ENCODE measurements at places on chromosomes 11 and 22.

- DNase-seq = peak; percentile 70
Measured at GRCh38 chr22:46758867-46759290, 3.6 kb upstream of the TBC1D22A start.

GRCh38 chr22:49574881-49575702 is 252.6 kb downstream of the BRD1 start:
- no peak for DNase-seq

DNA sequence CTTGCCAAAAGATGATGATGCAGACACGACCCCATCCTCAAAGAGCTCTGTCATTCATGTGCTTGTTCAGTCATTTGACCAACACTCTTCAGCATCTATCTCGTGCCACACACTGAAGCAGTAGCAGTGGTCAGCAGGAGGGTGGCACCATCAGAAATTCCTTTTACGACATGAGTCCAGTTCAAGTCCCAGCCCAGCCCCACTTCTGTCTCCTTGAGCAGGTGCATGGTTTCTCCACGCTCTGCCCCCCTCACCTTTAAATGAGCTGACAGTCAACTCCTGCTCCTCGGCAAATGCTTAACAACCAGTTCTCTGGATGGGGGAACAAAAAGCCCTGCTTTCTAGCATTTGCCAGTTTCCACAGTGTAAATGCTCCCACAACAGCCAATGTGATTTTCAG is 60.9 kb downstream of the SYN3 start:
- DNase-seq = no peak

DNA sequence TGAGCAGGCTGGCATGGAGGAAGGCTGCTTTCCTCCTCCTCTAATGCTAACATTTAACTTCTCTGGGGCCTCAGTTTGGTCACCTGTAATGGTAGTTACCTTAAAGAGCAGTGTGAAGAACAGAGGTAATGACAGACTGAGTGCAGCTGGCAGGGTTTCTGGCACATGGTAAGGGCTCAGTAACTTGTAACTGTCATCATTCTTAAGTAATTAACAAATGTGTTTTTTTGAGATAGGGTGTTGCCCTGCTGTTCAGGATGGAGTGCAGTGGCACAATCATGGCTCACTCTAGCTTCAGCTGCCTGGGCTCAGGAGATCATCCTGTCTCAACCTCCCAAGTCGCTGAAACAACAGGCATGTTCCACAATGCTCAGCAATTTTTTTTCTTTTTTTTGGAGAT is 242.0 kb upstream of the SYN3 start:
- DNase-seq = no peak

DNA sequence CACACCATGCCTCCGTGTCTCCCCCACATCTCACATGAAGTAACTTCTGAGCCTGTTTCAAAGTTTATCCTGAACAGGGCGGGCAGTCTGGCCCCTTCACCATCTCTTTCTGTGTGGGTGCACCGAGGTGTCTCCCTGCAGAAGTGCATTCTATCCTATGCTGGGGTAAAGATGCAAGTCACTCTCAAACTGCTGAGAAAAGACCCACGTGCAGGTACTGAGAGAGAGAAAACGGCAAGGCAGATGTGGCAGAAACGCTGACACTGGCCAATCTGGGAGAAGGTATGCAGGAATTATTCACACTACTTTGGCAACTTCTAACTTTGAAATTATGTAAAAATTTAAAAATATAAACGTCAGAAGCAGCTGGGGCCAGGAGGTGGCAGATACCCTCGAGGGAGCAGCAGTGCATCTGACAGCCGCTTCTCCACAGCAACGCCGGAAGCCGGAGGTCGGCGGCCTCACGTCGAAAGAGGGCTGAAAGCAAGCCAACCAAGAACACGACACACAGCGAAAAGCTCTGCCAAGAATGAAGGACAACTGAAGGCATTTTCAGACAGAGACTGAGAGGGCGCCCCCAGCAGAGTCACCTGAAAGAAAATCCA is 34.2 kb upstream of the MOB2 start:
- no peak for DNase-seq

GRCh38 chr22:27401321-27401720 is 400.2 kb downstream of the MN1 start:
- DNase-seq = no peak

DNA sequence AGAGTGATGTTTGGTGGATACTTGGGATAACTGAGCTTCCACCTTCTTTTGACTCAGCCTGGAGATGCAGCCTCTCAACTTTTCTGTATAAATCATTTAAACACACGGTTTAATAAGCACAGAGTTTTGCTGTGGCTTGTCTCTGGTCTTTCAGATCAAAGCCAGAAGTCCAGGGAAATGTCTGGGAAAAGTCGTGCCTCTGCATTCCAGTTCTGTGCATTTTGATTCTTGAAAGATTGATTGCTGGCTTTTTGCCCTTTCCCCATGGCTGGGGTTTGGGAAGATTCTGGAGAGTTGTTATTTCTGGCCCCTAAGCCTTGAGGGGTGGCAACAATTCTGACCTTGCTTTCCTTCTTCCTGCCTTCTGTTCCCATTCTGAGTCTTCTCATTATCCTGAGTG is 154.1 kb downstream of the COMMD9 start:
- no peak for DNase-seq

- DNase-seq = no peak
Measured at GRCh38 chr11:134369656-134370525, 38.1 kb downstream of the GLB1L2 start.

- no peak for DNase-seq
Measured at GRCh38 chr11:11756718-11757117, 85.1 kb upstream of the USP47 start.

DNA sequence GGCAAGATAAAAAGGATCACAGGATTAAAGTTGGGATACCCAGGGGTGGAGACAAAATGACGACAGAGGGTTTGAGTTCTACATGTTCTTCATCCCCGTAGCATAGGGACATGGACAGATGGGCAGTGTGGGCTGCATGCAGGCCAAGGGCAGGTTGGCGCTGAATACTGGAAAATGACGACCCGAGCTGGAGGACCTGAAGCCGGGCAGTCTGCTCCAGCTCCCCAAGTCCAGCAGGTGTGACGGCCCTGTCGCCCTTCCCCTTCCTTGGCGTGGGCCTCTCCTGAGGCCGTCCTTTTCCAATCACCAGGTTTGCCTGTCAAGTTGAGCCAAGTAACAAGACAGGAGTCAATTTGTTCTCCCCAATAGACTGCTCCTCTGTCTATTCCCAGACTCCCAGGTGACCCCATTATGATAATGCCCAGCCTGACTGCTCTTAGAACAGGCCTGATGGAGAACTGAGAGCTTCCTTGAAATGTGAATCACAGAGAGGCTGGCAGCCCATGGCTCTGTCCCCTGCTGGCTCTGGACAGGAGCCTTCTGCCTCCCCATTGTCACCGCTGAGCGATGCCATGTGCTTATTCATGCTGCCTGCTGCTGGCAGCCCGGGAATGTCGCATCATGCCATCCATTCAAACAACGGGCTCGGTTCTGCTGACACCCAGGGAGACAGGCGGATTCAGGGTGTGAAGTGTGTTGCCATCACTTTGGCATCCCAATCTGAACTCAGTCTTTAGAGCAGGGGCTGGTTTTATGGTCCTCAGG is 392.1 kb downstream of the NTM start:
- DNase-seq = no peak

DNA sequence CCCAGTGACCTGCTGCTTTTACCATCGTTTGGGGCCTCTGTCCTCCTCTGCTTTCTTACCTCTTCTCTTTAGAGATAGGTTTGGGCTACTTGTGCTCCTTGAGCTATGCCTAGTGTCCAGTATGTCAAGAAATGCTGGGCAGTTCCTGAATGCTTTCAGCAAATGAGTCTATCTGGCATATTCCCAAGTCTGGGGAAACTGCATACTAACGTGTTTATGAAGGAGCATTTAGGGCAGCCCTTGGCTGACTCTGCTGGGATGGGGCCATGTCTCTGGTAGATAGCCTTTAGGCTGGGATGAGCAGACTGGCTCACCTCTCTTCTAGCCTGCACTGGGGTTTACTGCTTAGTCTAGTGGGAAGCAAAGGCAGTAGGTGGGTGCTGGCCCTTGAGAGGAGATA is 43.7 kb upstream of the SUSD2 start:
- DNase-seq = peak; percentile 16

DNA sequence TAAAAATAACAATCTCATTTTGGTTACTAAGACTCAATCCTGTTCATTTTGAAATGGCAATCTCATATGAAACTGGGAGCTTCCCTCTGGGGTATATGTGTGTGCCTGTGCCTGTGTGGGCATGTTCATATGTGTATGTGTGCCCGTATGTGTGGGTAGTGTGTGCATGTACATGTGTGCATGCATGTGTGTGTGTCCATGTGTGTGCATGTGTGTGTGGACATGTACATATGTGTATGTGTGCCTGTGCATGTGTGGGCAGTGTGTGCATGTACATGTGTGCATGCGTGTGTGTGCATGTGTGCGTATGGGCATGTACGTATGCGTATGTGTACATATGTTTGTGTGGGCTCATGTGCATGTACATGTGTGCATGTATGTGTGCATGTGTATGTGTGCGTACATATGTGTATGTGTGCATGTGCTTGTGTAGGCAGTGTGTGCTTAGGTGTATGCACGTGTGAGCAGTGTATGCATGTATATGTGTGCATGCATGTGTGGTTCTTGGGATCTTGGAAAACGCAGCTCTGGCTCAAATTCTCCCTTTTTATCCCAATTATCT is 24.5 kb upstream of the CACNG2 start:
- no peak for DNase-seq

GRCh38 chr11:119316016-119316728 is 758 bp downstream of the MCAM start:
- DNase-seq = peak; percentile 35

DNA sequence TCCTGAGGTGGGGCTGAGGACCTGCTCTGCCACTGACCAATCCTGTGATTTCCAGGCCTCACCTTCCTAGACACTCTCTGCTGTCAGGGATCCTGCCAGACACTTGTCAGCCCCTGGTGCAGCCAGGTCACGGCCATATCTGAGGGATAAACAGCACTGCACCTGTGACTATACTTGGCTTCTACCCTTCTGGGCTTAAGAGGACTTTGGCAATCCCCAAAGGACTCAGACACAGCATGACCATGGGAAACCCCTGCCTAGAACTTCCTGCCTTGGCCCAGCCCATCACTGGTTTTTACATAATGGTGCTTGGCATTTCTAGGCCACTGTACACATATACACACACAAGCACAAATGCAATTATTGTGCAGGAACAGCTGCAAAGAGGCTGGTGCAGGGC is 11.6 kb upstream of the OLFML1 start:
- no peak for DNase-seq

GRCh38 chr11:134026655-134027343 is 42.1 kb upstream of the JAM3 start:
- no peak for DNase-seq

DNA sequence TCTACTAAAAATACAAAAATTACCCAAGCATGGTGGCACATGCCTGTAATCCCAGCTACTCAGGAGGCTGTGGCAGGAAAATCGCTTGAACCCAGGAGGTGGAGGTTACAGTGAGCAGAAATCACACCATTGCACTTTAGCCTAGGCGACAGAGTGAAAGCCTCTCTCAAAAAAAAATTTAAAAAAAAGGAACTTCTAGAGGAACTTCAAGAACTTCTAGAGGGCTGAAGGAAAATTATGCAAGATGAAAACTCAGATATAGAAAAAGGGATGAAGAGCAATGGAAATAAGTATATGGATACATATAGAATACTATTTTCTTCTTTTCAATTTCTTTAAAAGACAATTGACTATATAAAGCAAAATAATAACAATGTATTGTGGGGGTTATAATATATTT is 51.2 kb upstream of the PRR5 start:
- no peak for DNase-seq

Measured in LHCN-M2 (cell line).